Central memory CD4-positive, alpha-beta T cell (primary cell): ENCODE measurements at places on chromosomes 11 and 22.

GRCh38 chr11:121385688-121386087 lies 66.4 kb upstream of the SORL1 start:
- DNase-seq, result no peak

DNA sequence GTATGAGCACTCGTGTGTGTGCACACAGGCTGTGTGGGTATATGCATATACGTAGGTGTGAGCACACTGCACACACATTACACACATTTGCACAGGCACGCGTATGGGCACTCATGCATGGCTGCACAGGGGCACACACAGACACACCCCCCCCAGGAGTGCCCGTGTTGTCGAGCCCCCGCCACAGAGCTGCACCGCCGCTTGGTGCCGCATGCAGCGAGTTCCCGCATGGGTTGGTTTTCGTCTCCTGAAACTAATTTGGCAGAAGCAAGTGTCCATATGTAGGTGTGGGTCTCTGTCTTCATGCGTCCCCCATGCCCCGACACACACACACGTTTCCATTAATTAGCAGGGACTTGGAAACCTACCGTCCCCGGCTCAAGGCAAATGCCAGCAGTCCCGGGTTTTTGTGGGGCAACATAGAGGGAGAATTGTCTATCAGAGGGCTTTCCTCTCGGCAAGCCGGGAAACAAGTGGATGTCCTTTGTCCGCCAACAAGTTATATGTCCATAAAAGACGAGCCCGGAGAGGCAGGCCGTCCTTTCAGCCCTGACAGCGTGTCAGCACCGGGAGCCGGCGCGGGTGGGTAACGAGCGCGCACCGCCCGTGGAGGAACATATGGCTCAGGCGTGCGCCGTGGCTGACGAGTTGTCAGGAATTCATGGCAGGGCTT lies 1291.7 kb downstream of the BRD1 start:
- no peak for DNase-seq

- DNase-seq, result no peak
Measured at GRCh38 chr11:57770793-57771192, 9.2 kb downstream of the CTNND1 start.

GRCh38 chr11:130037058-130037457 lies 32.6 kb upstream of the APLP2 start:
- DNase-seq, result no peak

- DNase-seq, result no peak
Measured at GRCh38 chr11:115383431-115383830, 120.8 kb downstream of the CADM1 start.

DNA sequence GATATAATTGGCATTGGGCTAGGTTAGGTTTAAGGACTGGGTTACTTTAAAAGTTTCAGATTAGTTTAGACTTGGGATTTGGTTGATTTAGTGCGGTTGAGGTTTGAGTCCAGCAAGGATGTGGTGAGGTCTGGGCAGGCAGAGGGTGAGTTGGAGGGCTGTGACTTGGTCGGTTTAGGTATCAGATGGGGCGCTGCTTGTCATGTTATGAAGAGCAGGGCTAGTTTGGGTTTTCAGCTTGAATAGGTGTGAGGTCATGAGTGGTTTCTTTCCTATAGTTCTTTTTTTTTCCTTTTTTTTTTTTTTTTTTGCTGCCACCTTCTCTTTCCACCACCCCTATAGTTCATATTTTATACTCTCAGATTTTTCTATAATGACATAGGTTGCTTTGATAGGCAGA lies 4.8 kb downstream of the CLCF1 start:
- DNase-seq, result no peak
